ENCODE measurements at places on chromosomes 7 and 10. TPM values are rescaled to one million over a fixed set of nuclear protein-coding genes. Genes with fewer than 3 reads are reported as not detected.

- peak; percentile 72 for DNase-seq
These were observed 98.0 kb upstream of the GPR26 start for GRCh38 chr10:123567984-123568739.

DNA sequence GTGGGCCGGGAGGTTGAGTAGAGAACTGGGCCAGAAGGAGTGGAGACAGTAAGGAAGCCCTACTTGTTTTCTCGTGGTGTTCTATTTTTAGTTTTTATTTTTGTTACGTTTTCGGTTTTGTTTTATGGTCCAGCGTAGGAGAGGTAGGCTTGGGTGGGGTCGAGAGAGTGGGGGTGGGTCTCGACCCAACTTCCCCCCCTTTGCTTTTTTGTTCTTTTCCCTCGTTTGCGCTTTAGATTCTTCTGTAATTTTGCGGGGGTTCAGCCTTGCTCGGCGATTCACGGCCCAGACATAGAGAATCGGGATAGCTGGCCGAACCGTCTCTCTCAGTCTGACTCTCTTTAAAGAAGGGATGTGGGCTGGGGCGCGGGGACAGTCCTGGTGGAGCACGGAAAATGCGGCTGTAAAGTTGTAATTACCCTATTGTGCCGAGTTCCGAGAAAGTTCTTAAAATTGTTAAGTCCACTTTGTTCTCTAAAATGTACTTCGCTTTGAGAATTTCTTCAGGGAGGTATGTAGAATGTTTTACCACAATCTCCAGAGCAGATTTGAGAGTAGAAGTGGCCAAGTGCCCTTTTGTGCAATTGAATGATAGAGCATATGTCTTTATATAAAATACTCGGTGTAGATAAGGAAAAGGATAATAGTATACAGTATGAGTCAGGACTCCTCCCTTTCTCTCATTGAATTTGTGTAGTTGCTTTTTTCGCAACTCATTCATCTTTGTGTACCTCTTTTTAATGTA is 816 bp downstream of the DMTF1 start:
- peak; percentile 88 for DNase-seq

Gene CALHM1
- not detected for total RNA-seq

- no peak for DNase-seq
These were observed 32.3 kb downstream of the CAMK1D start for GRCh38 chr10:12381536-12382156.

Gene GNAT3
- not detected for total RNA-seq

Gene PRRT4
- total RNA-seq: 17.4 TPM

DNA sequence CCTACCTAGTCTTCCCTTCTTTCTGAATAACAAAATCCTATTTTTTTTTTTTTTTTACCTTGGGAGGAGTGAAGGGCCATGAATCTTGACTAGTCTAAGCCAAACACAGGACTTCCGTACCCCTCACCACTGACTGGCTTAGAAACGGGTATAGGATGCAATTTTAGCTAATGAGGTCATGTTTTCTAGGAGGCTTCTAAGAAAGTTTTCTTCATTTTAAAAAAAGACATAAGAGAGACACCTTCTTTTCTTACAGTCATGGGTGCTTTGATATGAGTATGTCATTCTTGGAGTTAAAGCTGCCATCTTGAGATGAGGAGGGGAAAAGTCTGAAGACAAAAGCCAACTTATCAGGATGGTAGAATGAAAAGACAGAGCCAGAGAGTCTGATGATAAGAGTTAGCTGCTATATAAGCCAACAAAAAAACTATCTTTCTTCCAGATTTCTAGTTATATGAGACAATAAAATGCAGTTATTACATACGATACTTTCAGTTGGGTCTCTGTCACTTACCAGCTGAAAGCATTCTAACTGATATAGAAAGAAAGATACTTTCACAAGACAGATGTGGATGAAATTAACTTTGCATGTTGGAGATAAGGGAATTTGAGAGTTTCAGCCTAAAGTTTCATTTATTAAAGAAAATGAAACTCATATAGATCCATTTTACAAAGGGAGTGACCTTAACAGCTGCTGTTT is 34.0 kb downstream of the ZNF438 start:
- no peak for DNase-seq

GRCh38 chr7:111987115-111987826 is 218.9 kb downstream of the DOCK4 start:
- DNase-seq: no peak
